ENCODE measurements at places on chromosomes 7 and 10.

DNA sequence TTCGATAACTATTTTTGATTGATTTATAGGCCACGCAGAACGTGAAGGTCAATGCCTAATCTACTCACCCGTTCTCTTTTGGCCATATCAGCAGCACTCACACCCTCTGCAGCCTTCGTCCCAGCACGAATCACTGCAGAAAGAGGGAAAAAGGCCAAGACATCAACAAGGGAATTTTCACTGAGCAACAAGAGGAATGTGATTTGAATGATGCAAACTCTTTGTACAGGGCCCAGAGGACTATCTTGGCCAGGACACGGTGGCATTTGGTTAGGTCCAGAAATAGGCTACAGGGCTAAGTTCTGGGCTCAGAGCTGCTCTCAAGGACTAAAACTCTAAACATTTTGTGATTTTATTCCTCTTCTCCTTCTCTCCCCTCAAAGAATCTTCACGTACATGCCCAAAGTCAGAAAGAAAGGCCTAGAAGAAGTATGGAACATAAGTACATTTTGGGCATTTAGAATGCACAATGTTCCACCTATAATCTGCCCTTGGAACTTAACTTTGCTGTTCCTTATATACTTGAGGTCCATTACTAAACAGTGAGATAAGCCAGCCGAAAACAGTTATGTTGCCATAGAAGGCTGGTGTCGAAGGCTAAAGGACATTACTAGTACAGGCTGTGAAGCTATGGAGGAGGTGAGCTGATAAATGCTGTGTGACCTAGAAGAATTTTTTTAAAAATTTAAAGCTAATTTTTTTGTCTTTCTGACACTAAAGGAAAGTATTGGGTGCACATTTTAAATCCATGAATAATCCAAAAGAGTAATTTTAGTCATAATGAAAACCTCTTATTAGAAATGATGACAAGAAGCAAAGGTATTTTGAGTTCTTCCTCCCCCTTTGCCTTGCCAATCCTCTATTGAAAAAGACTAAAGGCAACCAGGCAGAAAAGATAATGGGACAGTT, 20.0 kb downstream of the RBM28 start:
- no peak for DNase-seq

GRCh38 chr10:3584926-3585784, 199.9 kb downstream of the KLF6 start:
- DNase-seq = no peak

GRCh38 chr7:108254259-108254658, 124.1 kb upstream of the LAMB4 start:
- no peak for DNase-seq

- no peak for DNase-seq
Observed at GRCh38 chr10:78404296-78404695, 370.6 kb downstream of the RPS24 start.

DNA sequence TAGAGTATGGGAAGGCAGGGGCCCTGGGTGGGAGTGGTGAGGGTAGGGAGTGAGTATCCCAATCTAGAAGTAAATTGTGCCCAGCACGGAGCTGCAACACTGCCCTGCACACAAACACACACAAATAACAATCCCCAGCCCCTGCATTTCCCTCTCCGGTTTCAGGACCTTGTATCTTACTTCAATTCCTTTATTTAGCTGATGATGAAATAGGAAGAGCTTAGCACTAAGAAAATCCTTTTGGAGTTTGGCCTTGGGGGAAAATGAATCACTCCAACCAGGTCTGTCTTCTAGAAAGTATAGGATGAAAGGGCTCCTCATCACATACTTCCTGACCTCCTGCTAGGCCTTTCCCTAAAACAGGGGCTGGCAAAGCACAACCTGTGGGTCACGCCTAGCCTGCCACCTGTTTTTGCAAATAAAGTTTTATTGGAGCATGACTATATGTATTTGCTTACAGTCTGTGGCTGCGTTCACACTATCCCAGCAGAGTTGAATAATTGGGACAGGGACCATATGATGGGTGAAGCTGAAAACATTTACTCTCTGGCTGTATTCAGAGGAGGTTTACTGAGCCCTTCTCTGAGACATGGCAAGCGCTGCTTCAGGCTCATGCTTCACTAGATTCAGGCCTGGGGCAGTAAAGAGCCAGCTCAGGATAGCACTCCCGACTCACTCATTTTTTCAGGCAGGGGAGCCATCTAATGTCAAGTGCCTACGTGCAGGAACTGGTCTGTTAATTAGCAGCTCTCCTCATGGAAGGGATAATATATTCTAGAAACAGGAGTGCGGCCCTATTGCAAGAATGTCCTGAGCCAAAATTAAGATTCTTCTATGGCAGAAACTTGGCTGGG, 111.0 kb downstream of the EGFR start:
- DNase-seq = no peak

DNA sequence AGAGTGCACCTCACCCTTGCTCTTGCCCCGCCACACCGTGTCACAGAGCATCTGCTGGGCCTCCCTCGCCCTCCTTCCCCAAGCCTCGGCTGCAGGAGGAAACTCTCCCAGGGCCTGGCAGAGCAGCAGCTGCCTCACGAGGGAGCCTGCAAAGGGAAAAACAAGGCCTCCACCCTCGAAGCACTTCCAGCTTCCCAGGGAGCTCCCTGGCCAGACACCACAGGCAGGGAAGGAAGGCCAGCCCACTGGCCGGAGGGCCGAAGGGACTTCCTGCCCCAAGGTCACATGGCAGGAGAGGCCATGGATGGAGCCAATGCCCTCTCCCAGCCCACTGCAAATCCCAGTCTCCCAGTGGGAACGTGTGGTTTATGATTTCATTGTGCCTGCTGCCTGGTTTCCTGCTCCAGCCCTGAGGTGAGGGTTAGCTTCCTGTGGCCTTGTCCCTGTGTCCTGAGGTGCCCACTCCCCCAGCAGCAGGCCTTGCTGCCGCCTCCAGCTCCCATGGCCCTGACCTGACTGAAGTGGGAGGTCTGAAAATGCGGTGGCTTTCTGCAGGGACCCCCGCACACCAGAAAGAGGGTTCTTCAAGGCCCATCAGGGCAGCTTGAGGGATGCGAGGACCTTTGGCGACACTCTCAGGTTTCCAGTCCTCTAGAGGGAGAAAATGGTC, 100.5 kb upstream of the PPIF start:
- DNase-seq = no peak

DNA sequence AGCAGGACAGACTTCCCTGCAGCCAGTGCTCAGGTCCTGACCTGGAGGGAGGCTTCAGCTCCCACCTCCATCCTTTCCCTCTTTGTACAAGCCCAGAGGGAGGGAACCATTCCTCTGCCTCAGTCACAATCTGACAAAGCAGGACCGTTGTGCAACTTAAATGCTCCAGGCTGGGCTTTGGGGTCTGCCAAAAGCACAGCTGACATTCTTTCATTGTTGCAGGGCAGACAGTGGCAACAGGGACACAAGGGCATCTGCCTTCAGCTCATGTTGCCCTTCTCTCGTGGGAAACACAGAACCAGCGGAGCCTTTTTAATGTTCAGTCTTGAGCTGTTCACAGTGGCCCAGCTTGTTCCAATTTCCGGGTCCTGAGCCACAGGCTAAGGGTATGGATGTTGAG, 155.7 kb upstream of the TNS3 start:
- no peak for DNase-seq

- DNase-seq = no peak
Observed at GRCh38 chr7:122199171-122199570, 55.1 kb upstream of the AASS start.

GRCh38 chr10:15331461-15331860, 39.6 kb downstream of the FAM171A1 start:
- no peak for DNase-seq

- no peak for DNase-seq
Observed at GRCh38 chr10:114779803-114780576, 41.6 kb upstream of the FHIP2A start.

GRCh38 chr7:121026159-121026558, 37.6 kb downstream of the CPED1 start:
- no peak for DNase-seq

GRCh38 chr10:57983281-57983791, 284.4 kb downstream of the IPMK start:
- DNase-seq = no peak

DNA sequence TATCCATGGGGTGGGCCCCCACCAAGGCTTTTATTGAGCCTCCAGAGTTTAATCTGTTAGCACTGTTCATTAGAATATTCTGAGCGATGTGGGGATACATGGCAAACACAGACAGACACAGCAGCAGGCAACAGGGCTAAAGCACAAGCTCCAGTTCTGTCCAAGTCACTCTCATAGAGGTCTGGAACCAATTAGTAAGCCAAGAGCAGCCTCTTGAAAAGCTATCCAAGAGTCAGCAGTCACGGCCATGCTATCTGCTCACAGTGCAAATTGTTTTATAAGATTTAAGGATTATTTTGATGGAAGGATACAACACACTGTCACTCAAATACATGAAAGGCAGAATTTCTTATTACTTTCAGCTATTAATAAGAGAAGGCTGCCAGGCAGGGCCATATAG, 86.4 kb upstream of the DGKB start:
- DNase-seq = no peak

DNA sequence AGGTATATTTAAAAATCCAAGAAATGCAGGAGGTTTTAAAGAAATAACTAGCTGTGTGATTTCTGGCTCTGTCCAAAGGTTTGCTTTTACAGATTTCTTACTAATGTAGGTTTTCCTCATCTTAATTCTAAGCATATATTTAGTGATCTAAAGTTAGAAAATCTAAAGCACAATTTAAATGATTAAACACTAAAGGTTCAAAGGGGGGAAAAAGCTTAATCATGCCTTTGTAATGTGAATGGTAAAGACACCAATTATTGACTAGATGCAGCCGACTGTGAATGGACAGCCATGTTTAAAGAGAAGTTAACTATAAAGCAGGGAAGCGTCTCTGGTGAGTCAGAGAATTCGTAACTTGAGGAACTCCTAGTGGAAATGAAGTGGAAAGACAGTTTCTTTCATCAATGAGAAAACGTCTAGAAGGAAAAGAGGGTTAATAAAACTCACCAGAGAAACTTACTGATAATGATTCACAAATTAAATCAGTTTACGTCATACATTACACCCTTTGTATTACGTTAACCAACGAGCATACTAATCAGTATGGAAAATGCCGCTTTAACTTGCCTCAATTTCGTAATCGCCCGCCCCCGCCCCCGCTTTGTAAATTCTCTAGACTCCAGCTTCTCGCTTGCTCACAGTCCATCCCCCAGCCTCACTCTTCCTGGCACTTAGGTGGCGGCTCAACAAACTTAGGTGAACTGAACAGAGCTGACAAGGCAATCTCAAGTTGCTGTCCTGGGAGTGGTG, 1.1 kb upstream of the HBP1 start:
- DNase-seq = peak; percentile 74

DNA sequence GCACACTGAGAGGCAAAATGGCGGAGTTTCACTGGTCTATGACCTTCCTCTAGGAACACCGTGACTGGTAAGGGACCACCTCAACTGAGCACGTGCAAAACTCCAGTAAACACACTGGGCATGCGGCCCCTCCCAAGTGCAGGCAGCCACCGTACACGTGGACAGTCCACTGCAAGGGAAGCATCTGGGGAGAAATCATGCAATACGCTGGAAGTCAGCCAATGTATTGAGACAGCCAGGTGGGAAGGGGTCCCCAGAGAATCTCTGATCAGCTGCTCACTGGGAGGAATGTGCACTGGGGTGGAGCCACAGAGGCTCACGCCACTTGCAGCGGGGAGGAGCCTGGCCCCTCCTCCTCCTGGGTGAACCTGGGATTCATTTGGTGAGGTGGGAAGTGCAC, 49.3 kb downstream of the CFAP46 start:
- no peak for DNase-seq

- peak; percentile 41 for DNase-seq
Observed at GRCh38 chr7:100895956-100896731, 456 bp upstream of the ACHE start.

GRCh38 chr10:127456122-127456521, 93.0 kb upstream of the NPS start:
- no peak for DNase-seq

- peak; percentile 82 for DNase-seq
Observed at GRCh38 chr7:99312316-99313203, 13.1 kb upstream of the ARPC1A start.

GRCh38 chr7:92115821-92116220, 18.5 kb downstream of the CYP51A1 start:
- DNase-seq = no peak

GRCh38 chr7:130951303-130951975, 217.4 kb upstream of the KLF14 start:
- DNase-seq = no peak

DNA sequence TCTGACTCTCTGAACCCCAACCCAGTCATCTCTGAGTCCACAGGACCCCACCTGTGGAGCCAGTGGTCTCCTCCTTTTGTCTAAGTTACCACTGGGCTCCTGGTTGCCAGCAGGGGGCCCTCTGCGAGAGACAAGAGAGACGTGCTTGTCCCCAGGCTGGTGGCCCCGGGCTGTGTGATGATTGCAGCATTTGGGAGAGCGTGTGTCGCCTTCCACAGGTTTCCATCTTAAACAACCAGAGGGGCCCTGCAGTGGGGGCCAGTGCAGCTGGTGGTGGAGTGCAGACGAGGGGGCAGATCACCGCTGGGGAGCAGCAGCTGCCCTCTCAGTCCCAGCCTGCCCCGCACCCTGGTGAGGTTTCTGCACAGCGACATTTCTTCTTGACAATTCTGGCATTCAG, 122.4 kb upstream of the PPP2R2D start:
- DNase-seq = no peak

GRCh38 chr10:45480294-45480693, 106.3 kb downstream of the ALOX5 start:
- no peak for DNase-seq

- DNase-seq = peak; percentile 26
Observed at GRCh38 chr7:135512135-135512887, 2.4 kb upstream of the CNOT4 start.

All from CD4-positive, alpha-beta T cell treated with Interleukin-17A for 4 hours (primary cell).